Progenitor cell of endocrine pancreas (in vitro differentiated cells): ENCODE measurements at places on chromosomes 7 and 10. TPM values are rescaled to one million over a fixed set of nuclear protein-coding genes. Genes with fewer than 3 reads are reported as not detected.

- no peak for DNase-seq
- no peaks in the 10 kb centered on the region for H3K36me3 ChIP-seq
- H3K4me1 ChIP-seq: peaks cover 1% of the 10 kb centered on the region
- H3K27me3 ChIP-seq: peaks cover 35% of the 10 kb centered on the region
- H3K27ac ChIP-seq: no peak overlapping the region
Measured at GRCh38 chr7:94087664-94088352, 83.7 kb upstream of the BET1 start.

DNA sequence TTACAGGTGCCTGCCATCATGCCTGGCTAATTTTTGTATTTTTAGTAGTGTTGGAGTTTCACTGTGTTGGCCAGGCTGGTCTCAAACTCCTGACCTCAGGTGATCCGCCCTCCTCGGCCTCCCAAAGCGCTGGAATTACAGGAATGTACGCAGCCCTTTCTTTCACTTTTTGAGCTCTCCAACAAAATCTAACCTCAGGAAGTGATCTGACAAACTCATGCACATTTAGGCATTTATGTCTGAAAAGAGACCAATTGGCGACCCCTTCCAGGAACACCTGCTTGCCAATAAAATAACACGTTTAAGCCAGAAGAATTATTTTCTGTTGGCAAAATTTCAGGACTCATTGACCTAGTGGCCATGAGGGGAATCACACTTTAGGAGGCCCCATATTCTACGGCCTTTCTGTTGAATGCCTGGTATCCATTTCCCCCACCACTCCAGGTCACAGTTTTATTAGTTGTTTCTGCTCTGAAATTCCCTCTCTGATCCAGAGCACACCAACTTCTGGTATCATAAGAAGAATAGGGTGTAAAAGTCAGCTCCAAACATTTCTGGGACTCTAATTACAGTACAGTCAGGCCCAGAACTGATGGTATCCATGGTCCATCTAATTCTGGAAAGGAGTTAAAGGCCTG is 65.8 kb upstream of the FRMD4A start:
- H3K36me3 ChIP-seq: no peaks in the 10 kb centered on the region
- H3K4me1 ChIP-seq: no peaks in the 10 kb centered on the region
- DNase-seq: no peak
- no peak overlapping the region for H3K27ac ChIP-seq

- H3K27me3 ChIP-seq: peaks cover 3% of the 10 kb centered on the region
- no peak for DNase-seq
- no peaks in the 10 kb centered on the region for H3K4me1 ChIP-seq
- H3K36me3 ChIP-seq: no peaks in the 10 kb centered on the region
Measured at GRCh38 chr7:156255635-156256034, 384.9 kb upstream of the RNF32 start.

The SPACDR gene
- total RNA-seq: 0.67 and 1.7 TPM in 2 replicates

The NKX2-3 gene
- not detected in 2 replicates for total RNA-seq
